ENCODE measurements at places on chromosomes 4 and X.

GRCh38 chr4:184782731-184783373, 42.9 kb downstream of the ACSL1 start:
- H3K36me3 ChIP-seq: no peaks in the 10 kb centered on the region
- no peak for DNase-seq
- no peaks in the 10 kb centered on the region for H3K4me1 ChIP-seq
- H3K27ac ChIP-seq: no peak overlapping the region
- no peak overlapping the region for H3K4me3 ChIP-seq

- H3K36me3 ChIP-seq: no peaks in the 10 kb centered on the region
- no peak overlapping the region for H3K27ac ChIP-seq
- DNase-seq: no peak
- H3K27me3 ChIP-seq: no peaks in the 10 kb centered on the region
- H3K4me1 ChIP-seq: peaks cover 10% of the 10 kb centered on the region
Observed at GRCh38 chrX:71147496-71148277, 3.0 kb downstream of the NLGN3 start.

DNA sequence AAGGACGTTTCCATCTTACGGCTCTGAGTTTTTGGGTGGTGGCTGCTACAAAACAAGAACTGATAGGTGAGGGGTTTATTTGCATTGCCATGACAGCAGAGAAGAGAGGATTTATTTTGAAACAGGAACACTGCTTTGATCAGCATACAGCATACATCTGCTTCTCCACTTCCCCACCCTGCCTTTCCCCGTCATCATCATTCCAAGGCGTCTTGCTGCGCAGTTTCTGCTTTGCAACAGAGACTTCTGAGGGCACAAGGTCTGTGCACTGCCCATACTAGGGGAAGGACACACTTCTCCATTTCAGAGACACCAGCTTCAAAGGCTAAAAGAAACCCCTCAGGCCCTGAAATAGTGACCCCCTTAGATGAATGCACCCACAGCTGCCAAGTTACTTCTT, 19.1 kb downstream of the STARD8 start:
- no peak overlapping the region for H3K27ac ChIP-seq
- no peaks in the 10 kb centered on the region for H3K36me3 ChIP-seq

GRCh38 chrX:48703642-48704481, 7.3 kb downstream of the SUV39H1 start:
- peak overlapping the region; percentile 79 for H3K27ac ChIP-seq
- no peak overlapping the region for H3K4me3 ChIP-seq
- peak; percentile 90 for DNase-seq
- H3K27me3 ChIP-seq: no peaks in the 10 kb centered on the region

GRCh38 chr4:112147697-112148096, 2.4 kb downstream of the FAM241A start:
- H3K36me3 ChIP-seq: no peaks in the 10 kb centered on the region
- H3K4me3 ChIP-seq: no peak overlapping the region
- peaks cover 9% of the 10 kb centered on the region for H3K4me1 ChIP-seq
- no peaks in the 10 kb centered on the region for H3K27me3 ChIP-seq
- no peak for DNase-seq
- no peak overlapping the region for H3K27ac ChIP-seq

GRCh38 chr4:29046781-29047180, 1673.4 kb upstream of the PCDH7 start:
- H3K27ac ChIP-seq: peak overlapping the region; percentile 32
- H3K27me3 ChIP-seq: no peaks in the 10 kb centered on the region
- peak; percentile 31 for DNase-seq
- H3K4me3 ChIP-seq: no peak overlapping the region
- no peaks in the 10 kb centered on the region for H3K4me1 ChIP-seq

DNA sequence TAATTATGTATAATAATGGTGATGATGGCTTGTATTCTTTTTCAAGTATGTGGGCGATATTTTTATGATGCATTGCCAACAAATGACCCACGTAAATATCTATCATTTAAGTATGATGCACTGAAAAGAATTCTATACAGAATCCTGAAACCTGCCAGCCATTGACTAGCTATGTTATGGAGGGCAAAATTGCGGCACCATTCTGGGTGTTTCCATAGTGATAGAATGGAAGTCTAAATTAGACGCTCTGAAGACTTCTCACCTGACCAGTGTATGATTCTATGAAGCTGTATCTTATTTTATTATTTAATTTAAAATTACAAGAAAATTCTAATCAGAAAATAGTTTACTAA, 677 bp upstream of the CENPC start:
- H3K36me3 ChIP-seq: peaks cover 6% of the 10 kb centered on the region
- peak overlapping the region; percentile 66 for H3K4me3 ChIP-seq
- peak overlapping the region; percentile 19 for H3K27ac ChIP-seq
- no peaks in the 10 kb centered on the region for H3K27me3 ChIP-seq
- DNase-seq: no peak

DNA sequence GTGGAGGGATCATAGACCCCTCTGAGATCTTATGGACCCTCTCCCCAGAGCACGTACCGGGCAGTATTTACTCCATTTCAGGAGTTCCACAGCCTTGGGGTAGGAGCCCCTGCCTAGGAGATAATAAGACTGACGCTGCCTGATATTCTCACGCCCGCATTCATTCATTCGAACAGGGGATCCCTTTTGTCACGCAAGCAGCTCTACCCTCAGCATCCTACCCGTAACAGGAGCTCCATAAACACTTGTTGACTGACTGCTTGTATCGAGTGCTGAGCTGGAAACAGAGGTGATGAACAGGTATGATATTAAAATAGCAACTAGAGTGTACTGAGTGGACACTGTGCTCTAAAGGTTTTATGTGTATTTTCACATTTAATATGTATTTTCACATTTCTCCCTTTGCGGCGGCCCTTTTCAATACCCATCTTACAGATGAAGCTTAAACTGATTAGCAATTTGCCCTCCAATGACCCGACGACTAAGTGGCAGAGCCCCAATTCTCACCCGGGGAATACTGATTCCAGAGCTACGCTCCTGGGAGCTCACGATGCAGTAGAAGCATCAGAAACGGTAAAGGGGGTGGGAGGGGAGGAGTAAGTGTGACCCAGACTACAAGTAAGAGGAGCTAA, 888 bp downstream of the RAB28 start:
- H3K4me1 ChIP-seq: peaks cover 18% of the 10 kb centered on the region
- H3K36me3 ChIP-seq: no peaks in the 10 kb centered on the region
- H3K27me3 ChIP-seq: no peaks in the 10 kb centered on the region
- H3K4me3 ChIP-seq: peak overlapping the region; percentile 89

- H3K27ac ChIP-seq: no peak overlapping the region
- no peaks in the 10 kb centered on the region for H3K36me3 ChIP-seq
- peaks cover 51% of the 10 kb centered on the region for H3K4me1 ChIP-seq
- no peak for DNase-seq
- H3K27me3 ChIP-seq: no peaks in the 10 kb centered on the region
Observed at GRCh38 chr4:74543231-74543781, 98.4 kb downstream of the AREG start.

DNA sequence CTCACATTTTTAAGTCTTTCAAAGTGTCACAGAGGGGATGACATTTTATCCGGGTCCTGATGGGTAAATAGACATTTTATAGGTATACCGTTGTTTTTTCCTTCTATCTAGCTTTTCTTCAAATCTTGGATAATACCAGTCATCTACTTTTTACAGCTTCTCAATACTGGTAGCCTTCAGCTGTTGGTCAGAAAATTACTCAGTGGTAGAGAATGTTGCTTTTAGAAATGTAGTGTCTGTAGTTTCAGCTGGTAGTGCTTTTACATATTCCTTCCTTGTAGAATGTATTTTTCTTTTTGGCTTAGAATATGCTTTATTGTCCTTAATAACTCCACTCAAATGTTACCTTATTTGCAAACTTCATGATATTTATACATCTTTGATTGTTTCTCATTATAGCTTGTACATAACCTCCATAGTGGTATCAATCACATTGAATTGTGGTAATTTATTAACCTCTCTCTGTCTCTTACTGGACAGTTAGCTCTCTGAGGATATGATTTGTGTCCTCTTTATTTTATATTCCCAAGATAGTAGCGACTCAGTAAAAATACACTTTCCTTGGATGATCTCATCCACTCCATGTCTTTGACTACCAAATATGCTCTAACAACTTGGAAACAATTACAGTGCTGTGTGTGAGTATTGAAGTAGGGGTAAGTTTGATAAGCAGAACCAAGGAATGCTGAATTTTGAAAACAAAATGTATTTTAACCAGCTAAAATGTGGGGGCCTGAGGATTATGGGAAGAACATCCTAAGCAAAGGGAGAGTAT, 53.8 kb downstream of the RAP1GDS1 start:
- no peak overlapping the region for H3K4me3 ChIP-seq
- H3K27ac ChIP-seq: no peak overlapping the region
- peaks cover under 1% of the 10 kb centered on the region for H3K36me3 ChIP-seq
- no peaks in the 10 kb centered on the region for H3K27me3 ChIP-seq
- no peaks in the 10 kb centered on the region for H3K4me1 ChIP-seq

DNA sequence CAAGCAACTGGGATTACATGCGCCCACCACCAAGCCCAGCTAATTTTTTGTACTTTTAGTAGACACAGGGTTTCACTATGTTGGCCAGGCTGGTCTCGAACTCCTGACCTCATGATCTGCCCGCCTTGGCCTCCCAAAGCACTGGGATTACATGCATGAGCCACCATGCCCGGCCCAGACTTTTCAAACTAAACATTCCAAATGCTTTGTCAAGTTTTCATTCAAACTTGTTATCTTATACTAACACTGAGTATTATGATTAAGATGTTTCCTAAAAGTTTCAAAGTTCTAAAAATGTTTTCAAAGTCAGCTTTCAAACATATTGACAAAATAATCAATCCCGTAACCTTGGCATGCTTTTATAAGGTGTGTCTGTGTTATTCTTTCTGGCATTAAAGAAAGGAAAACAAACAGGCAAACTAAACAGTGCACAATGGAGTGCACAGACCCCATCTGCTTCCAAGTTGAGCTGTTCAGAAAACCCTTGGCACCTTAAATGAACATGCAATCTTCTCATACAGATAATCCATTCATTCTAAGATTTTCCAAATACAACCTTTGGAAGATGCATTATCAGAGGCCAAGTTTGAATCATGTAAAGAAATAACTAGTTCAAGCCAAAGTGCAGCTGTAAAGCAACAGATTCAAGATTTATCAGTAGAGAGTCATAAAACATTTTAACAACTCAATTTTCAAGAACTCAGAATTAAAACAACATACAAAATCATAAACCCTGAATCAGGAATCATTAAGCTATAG, 49.1 kb downstream of the ABCG2 start:
- no peaks in the 10 kb centered on the region for H3K36me3 ChIP-seq
- H3K4me3 ChIP-seq: no peak overlapping the region

- no peaks in the 10 kb centered on the region for H3K36me3 ChIP-seq
- no peak for DNase-seq
- H3K4me3 ChIP-seq: no peak overlapping the region
- no peaks in the 10 kb centered on the region for H3K27me3 ChIP-seq
Observed at GRCh38 chr4:105797225-105797624, 88.6 kb downstream of the GSTCD start.

GRCh38 chr4:13537011-13537831, 7.1 kb downstream of the NKX3-2 start:
- no peak overlapping the region for H3K27ac ChIP-seq
- no peak overlapping the region for H3K4me3 ChIP-seq
- H3K36me3 ChIP-seq: no peaks in the 10 kb centered on the region

DNA sequence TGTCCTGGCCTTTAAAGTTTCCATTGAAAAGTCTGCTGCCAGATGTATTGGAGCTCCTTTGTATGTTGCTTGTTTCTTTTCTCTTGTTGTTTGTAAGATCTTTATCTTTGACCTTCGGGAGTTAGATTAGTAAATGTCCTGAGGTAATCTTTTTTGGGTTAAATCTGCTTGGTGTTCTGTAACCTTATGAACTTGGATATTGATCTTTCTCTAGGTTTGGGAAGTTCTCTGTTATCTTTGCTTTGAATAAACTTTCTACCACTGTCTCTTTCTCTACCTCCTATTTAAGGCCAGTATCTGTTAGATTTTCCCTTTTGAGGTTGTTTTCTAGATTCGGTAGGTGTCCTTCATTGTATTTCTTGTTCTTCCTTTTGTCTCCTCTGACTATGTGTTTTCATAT, 447.8 kb downstream of the FAM133A start:
- H3K36me3 ChIP-seq: no peaks in the 10 kb centered on the region
- H3K4me3 ChIP-seq: no peak overlapping the region
- no peak for DNase-seq
- H3K27me3 ChIP-seq: no peaks in the 10 kb centered on the region
- H3K4me1 ChIP-seq: no peaks in the 10 kb centered on the region

- DNase-seq: no peak
- no peaks in the 10 kb centered on the region for H3K4me1 ChIP-seq
- H3K36me3 ChIP-seq: no peaks in the 10 kb centered on the region
- no peak overlapping the region for H3K4me3 ChIP-seq
- H3K27me3 ChIP-seq: no peaks in the 10 kb centered on the region
Observed at GRCh38 chr4:95319169-95319568, 229.6 kb downstream of the UNC5C start.

DNA sequence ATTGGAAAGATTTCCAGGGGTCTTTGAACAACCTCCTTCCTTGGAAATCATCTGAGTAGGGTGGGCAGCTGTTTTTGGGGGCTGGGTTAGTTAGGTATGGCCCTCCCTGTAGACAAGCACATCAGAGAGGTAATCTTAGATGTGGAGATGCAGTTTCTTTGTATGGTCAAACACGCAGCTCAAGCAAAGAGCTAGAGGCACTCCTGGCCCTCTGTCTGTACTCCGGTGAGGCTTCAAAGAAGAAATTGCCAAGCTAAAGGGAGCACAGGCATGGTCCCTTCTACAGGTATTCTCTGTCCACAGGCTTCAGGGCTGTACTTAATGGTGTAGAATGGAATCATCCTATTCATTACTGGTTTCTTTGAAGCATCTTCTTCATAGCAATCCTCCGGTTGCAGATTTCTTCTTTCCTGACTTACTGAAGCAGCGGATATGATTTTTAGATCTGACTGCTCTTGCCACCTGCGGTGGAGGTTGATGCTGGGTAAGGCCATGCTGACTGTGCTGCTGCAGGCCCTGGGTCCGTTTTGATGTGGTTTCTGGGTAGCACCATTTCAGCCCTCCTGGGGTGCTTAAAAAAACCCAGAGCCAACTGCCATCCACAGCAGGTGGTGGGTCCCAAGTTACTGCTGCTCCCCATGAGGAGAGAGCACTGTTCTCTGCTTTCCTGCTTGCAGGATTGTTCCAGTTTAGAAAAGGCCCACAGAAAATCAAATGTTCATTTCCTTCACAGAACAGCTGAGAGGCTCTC, 318.9 kb upstream of the GATB start:
- H3K4me1 ChIP-seq: no peaks in the 10 kb centered on the region
- H3K27me3 ChIP-seq: no peaks in the 10 kb centered on the region
- no peaks in the 10 kb centered on the region for H3K36me3 ChIP-seq
- H3K27ac ChIP-seq: no peak overlapping the region

DNA sequence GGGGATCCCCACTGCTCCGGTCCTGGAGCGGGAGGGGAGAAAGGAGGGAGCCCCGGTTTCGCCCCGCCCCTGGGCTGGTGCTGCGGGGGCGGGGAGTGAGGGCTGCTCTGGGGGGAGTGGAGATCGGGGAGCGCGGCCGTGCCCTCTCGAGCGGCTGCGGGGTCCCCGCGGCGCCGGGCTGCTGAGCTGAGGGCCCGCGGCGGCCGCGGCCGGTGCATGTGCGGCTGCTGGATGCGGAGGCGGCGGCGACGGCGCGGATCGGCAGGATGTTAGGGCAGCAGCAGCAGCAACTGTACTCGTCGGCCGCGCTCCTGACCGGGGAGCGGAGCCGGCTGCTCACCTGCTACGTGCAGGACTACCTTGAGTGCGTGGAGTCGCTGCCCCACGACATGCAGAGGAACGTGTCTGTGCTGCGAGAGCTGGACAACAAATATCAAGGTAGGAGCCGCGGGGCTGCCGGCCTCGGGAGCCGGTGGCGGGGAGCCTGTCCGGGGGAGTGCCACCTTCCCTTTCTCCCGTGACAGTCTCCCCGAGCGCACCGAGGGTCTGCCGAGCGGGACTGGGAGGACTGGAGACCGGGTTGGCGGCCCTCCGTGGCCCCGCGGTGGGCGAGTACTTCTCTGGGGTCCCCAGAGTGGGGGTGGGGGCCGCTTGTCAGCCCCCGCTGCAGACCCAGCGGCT, at the start of gene ING2:
Gene ING2 (plus strand): TSS at position 129 of the 681 bp plus-strand sequence. CDS start 138 bp downstream, at position 267.
- peak within 1 kb of the TSS; percentile 83 for H3K27ac ChIP-seq
- no peak for DNase-seq
- H3K4me3 ChIP-seq: peak within 1 kb of the TSS; percentile 93
